ENCODE measurements at places on chromosomes 2 and 18.

DNA sequence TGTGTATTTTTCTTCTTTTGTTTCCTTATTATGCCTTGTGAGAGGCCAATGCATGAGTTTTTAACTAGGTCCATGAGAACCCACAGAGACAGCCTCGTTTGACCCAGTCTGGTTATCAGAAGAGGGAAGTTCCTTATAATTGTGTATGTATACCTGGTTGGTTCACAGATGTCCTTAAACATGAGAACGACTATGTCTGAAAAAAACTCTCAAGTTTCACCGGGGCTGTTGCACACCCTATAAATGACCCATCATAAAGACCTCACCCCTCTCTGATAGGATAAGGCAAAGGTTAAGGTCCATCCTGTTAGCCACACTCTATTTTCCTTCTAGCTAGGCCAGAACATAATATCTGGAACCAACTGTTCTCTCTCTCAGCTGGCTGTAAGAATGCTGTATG, 42.7 kb upstream of the MSH2 start:
- DNase-seq: no peak

DNA sequence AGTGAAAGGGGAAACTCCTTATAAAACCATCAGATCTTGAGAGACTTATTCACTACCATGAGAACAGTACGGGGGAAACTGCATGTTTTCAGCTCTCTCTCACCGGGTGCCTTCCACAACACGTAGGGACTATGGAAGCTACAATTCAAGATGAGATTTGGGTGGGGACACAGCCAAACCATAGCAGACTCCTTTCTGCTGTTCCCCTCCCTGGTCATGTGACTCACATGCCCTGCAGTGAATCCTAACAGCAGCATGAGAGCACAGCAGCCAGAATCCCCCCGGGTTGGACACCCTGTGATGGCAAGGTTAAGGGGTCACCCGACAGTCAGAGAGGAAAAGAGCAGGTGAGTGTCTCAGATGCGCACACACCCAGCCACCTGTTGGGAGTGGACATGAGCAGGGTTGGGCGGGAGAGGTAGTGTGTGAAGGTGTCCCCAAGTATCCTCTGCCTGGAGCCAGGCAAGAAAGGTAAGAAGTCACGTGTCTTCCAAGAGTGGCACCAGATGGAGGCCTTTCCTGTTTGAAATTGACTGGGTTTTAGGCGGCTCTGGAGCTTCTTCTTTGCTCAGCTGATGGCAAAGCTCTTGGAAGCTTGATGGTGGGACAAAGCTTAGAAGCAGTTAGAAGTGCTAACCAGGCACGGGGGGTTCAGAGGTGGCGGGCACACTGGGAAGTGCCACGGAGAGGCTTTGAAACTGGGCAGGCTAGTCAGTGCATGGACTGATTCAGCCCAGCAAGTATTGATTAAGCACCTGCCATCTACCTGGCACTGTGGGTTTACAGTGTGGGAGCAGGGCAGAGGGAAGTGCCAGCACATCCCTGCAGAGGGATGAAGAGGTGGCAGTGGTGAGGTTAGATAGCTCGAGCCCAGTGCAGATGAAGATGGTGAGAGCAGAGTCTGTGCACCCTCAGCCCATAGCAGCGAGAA, 68.7 kb downstream of the RHOB start:
- DNase-seq: no peak

DNA sequence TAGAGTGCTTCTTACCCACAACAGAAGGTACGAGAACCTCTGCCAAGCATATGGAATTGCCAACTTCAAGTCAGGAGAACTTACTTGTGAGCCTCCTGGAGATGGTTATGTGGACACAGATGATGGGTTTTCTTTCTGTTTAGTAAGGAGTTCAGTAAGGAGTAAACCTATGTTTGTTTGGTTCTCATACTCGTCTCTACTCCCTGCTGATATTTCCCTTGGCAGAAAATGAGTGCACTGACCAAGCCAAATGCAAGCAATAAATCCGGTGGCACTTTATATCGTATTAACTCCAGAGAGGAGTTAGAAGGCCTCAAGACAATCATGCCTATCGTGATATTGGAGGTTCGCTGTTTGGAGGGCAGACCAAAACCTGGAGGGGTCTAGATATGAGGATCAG, 83.2 kb upstream of the CYP1B1 start:
- DNase-seq: no peak

DNA sequence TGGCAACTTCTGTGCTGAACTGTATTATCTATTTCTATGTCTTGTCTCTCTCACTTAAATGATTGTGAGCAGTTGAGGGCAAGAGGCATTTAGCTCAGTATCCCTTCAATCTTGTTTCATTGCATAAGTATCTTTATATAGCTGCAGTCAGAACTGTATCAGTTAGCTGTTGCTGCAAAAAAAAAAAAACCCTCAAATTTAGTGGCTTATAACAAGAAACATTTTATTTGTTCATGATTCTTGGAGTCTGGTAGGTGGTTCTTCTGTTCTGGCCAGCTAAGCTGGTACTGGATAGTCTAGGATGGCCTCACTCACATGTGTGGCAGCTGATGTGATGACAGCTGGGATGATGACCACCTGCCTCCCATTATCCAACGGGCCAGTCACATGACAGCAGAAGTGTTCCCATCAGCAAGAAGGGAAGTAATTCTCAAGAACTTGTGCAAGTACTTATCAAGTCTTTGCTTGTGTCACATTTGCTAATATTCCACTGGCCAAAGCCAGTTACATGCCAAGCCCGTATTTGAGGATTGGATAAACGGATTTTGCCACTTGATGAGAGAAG, 67.8 kb downstream of the SLC4A3 start:
- no peak for DNase-seq

GRCh38 chr2:72144632-72145288, 2.9 kb downstream of the CYP26B1 start:
- DNase-seq: no peak

DNA sequence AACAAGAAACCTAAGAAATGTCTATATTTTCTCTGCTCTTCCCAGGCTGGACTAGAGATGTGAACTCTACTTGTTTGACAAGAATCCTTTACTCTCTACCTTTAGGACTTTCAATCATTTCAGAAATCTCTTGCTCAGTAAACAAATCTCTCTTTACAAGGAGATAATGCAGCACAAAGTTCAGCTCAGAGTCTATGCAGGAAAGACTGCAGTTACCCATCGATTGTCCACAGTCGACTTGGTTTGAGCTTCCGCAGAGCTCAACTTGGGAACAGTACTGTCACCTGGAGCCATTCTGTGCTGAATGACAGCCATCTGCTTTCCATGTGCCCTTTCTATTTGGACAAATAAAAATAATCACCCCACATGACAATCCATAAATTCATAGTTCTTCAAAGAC, 259.7 kb upstream of the STON1 start:
- DNase-seq: no peak

GRCh38 chr2:96317584-96317997, 7.5 kb upstream of the ITPRIPL1 start:
- no peak for DNase-seq

Data from stimulated activated CD4-positive, alpha-beta T cell treated with anti-CD3 and anti-CD28 coated beads, Interleukin-2, amount 100 ng/mL, for 48 hours (primary cell).